ENCODE measurements at places on chromosomes 4 and X. TPM values are rescaled to one million over a fixed set of nuclear protein-coding genes. Genes with fewer than 3 reads are reported as not detected.

Gene KCND1
- 0.32 TPM for total RNA-seq

Gene NOP14
- total RNA-seq = 26.4 TPM

Gene CLNK
- not detected for total RNA-seq

Gene MAOB
- total RNA-seq = not detected

Gene TIGD4
- total RNA-seq = under 0.01 TPM

Gene BST1
- 154 TPM for total RNA-seq

Gene ETDB
- total RNA-seq = not detected
